Activated CD4-positive, alpha-beta T cell treated with anti-CD3 and anti-CD28 coated beads, Interleukin-10, Interleukin-2, amounts not matched to agents 100 ng/mL and 50 ng/mL, durations not matched to agents 16 hours and 8 hours (primary cell): ENCODE measurements at places on chromosomes 7 and 10.

DNA sequence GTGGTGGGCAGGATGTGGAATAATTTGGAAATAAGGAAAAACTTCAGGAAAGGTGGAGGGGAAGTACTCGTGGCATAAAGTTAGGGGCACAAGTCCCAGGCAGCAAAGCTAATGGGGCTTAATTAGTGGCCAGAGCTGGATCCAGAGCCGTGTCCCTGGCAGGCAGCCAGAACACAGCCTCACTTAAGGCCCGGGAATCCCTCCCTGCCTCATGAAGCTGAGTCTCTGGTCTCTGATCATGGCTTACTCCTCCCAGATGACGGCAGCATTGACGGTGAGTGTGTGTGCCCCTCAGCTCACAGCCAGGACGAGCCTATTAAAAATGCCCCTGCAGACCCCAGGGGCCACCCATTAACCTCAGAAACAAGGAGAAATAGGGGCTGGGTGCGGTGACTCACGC is 48.2 kb upstream of the NPTX2 start:
- no peak for DNase-seq

DNA sequence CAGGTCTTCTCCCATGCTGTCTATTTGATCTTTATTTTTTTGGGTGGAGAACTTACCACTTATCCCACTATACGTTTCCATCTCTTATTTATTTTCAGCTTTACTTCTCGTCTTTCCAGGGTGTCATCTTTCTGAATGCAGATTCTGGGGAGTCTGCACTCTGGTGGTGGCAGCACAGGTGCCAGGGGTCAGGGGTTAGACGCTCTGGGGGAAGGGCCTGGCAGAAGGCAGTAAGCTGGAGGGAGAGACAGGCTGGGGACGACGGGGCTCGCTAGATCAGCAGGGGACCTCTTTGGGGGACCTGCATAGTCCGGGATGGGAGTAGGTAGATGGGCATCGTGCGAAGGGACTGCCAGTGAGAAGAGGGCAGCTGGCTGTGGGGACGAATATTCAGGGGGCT is 22.3 kb downstream of the CHST12 start:
- DNase-seq = no peak

DNA sequence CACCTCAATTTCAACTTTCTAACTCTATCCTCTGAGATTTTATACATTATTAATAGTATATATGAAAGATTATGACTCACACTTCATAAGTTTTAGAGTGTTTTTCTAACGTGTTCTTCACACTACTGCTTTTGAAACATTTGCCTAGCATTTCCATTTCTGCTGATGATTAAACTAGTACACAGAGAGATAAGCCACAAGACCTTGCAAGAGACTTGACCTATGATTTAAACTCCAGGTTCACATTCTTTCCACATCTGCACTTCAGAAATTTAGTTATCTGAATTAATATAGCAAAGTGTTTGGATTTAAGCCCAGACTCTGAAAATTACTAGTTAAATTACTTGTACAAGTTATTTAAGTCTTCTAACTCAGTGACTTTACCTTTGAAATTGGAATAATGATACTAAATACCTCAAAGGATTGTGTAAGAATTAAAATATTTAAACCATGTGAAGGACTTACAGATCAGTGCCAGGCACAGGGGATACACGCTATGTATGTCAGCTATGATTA is 66.6 kb downstream of the PCLO start:
- DNase-seq = no peak

DNA sequence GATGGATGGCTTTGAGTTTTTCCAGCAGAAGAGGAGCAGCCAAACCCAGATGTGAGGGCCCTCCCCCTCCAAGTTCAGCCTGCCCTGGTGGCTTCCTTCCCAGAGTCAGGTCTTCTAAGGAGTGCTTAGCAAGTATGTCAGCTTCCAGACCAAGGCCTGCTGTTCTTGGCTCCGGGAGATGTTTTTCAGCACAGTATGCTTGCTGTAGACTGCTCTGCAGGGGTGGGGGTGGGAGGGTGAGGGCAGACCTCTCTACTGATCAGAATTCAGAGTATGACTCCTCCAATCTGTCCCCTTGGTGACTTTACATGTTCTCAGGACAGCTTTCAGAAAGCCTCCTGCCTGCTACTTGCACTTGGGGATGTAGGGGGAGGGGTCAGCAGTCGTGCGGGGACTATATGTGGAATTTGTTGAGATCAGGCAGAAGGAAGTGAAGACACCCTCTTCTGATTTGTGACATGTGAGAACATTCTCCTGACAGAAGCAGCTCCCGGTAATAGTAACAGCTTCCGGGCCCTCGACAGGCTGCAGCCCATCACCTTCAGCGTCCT is 516.4 kb upstream of the ZMIZ1 start:
- no peak for DNase-seq

DNA sequence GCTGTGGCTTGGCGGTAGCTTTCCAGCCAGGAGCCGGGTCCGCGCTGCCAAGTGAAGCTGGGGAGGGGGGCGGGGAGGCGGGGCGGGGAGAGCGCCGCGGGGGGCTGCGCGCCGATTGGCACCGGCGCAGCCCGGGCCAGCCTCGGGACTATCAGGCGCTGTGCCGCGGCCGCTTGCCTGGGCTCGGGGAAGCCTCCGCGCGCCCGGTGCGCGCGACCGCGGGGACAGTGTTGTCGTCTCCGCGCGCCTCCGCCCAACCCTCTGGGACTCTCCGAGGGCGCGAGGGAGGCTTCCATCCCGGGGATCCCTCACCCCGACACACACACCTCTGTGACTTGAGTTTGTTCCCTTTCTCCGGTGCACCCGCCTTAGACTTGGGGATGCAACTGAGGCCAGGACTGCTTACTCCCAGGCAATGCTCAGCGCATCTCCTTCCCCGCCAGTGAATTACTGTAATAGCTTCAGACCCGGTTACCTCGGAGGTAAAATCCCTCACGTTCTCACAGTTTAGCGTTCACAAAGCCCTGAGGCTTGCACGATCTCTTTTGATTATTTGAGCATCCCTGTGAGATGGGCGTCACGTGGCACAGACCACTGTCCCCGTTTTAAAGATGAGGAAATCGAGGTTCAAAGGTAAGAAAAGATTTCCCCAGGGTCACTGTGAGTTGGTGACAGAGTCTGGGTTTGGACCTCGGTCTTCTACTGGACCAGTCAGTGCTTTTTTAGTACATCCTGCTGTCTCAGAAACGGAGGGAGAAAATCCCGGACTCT is at the start of gene NKX1-2:
Gene NKX1-2, minus strand, starts transcription at position 24 of the 771 bp plus-strand sequence. CDS start 92 bp downstream, outside the sequence.
- DNase-seq = no peak

DNA sequence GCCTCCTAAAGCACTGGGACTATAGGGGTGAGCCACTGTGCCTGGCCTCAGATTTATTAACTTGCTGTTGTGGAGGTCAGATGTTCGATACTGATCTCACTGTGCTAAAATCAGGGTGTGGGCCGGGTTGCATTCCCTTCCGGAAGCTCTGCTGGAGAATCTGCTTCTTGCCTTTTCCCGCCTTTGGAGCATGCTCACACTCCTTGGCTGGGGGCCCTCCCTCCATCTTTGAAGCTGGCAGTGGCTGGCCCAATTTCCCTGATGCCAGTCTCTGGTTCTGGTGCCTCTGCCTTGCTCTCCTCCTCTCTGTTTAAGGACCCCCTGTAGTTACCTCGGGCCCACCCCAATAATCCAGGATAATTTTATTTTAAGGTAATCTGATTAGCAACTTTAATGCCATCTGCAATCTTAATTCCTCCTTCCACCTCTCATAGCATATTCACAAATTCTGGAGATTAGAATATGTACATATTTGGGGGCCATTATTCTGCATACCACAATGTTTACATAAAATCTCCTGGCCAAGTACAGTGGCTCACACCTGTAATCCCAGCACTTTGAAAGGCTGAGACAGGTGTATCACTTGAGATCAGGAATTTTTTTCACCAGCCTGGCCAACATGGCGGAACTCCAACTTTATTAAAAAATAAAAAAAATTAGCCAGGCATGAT is 7.9 kb upstream of the PITRM1 start:
- DNase-seq = no peak

DNA sequence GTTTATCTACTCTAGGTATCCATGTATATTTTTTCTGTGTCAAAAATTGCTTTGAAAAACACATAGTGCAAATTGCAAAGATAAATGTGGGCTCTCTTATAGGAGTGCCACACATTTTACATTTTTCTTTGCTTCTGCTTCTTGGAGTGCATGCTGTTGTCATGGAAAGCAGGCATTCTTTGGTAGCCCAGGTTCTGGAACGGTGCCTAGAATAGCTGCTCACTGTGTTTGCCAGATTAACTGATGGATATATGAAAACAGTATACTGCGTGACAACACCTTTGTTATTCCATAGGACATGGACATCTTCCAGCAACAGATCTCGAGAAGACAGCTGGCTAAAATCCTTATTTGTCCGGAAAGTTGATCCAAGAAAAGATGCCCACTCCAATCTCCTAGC is 13.4 kb downstream of the NIPSNAP2 start:
- DNase-seq = no peak

DNA sequence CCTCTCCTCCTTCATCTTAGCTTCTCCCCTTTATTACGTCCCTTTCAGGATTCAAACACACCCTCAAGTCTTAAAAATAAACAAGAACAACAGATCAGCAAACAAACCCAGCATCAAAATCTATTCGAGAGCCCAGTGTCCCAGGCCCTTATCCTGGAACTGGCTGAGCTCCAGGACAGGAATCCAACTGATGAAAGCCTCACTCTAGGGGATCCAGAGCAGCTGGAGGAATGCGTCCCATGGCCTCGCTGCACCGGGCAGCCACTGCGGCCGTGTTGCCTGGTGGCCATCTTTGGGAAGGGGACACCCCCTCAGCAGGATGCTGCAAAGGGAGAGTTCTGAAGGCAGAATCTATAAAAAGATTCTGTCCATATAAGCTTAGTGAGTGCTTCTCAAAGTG is 156.5 kb upstream of the BMPER start:
- DNase-seq = no peak

GRCh38 chr10:2798336-2799022 is 268.9 kb upstream of the PFKP start:
- no peak for DNase-seq

DNA sequence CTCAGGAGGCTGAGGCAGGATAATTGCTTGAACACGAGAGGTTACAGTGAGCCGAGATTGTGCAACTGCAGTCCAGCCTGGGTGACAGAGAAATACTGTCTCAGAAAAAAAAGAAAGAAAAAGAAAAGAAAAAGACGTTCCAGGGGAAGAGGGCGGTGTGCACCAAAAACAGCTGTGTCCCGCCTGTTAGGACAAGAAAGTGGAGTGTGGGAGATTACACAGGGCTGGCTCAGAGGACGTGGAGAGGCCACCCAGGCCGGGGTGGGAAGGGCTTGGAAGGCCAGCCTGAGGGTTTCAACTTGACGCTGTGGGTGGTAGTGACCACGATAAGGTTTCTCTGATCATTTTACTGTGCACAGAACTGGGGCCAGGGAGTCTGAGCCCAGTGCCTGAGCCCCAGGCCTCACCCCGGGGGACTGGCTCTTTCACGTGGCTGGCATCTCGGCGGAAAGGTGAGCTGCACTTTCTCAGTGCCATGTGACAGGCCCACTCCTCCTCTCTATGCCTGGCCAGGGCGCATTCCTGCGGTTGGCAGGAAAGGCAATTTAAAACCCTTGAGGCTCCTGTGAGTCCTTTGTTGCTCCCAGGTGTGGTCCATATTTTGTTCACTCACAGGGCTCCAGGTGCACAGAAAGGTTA is 13.9 kb downstream of the RHBDD2 start:
- DNase-seq = no peak

GRCh38 chr10:8489232-8489631 is 434.7 kb downstream of the GATA3 start:
- DNase-seq = no peak

DNA sequence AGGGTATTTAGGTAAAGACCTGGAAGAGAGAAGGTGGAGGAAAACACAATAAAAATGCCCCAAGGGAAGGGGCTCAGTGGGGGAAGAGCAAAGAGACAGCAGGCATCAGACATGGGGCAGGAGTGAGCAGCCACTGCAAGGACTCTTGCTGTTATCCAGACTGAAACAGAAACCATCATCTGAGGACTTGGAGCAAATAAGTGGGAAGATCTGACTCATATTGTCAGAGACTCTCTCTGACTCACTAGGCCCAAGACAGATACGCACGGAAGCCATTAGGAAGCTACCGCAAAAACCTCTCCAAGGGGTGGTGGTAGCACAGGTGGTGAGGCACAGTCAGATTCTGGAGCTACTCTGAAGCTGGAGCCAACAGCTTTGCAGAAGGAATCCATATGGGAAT is 110.7 kb downstream of the RNF32 start:
- peak; percentile 92 for DNase-seq

DNA sequence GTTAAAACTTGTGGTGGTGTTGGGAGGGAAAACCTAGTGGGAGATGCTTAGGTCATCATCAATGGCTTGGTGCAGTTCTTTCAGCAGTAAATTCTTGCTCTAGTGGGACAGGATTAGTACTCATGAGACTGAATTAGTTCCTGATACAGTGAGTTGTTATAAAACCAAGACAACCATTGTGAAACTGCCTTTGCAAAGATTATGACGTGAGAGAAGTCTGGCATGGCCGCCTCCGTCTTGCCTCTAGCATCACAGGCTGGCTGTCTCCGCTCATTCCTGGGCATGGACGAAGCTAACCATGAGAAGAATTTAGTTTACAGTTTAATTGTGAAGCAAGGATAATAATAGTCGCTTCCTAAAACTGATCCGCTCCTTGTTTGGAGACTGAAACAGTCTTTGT is 186.4 kb downstream of the KIF20B start:
- no peak for DNase-seq

- DNase-seq = no peak
Observed at GRCh38 chr10:72184156-72184555, 31.7 kb upstream of the ANAPC16 start.

DNA sequence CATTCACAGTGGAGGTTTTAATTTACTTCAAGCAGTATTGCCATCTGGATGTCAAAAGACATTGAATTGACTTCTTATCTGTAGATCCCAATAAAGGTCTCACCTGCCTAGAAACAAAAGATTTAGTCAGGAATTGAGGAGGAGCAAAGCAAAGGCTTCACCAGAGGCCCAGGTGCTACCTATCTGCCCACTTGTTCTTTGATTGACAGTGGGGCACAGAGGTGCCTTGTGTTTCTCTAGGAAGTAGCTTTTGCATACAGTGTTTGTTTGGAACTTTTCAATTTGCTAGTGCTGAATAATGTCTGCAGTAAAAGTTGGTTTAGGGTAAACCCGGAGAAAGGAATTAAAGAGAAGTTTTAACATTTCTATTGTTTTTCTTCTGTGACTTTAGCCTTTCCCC is 40.4 kb downstream of the AUTS2 start:
- no peak for DNase-seq

- no peak for DNase-seq
Observed at GRCh38 chr10:620417-620816, 69.1 kb downstream of the DIP2C start.
